ENCODE measurements at places on chromosomes 3 and 15.

- no peaks in the 10 kb centered on the region for H3K36me3 ChIP-seq
- peaks cover 3% of the 10 kb centered on the region for H3K27me3 ChIP-seq
- peaks cover 10% of the 10 kb centered on the region for H3K4me1 ChIP-seq
- no peak for DNase-seq
- H3K27ac ChIP-seq: no peak overlapping the region
Measured at GRCh38 chr15:52730594-52730993, 51.4 kb upstream of the ATOSA start.

DNA sequence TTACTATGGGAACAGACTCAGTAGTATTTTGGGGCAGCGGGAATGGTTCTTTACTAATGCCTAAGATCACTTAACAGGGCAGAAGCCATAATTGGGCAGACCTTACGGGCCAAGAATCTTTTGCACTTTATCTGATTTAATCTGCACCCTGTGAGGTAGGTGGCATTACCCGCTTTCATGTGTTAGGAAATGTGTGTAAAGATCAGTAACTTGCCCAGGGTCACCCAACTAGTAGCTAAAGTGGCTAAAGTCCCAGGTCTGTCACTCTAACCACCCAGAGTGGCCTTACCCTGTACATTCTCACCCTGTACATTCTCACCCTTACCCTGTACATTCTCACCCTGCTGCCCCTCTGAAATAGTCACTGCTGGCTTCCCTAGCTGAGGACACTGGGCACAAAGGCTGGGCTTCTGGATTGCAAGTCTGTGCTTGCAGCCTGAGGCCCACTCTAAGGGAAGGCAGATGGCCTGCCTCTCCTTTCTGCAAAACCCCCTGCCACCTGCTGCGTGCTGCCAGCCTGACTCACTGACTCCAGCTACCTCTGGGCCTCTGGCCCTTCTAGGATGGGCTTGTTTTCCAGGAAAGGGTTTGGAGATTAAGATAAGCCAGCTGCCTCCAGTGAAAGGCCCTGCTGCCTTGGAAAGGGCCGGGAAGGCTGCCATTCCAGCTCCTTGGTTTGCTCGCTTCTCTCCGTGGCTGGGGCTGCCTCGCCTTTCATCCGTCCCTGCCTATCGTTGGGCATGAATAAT is 37.5 kb upstream of the MYZAP start:
- H3K27ac ChIP-seq: peak overlapping the region; percentile 68
- no peaks in the 10 kb centered on the region for H3K27me3 ChIP-seq
- peaks cover 34% of the 10 kb centered on the region for H3K4me1 ChIP-seq
- no peak overlapping the region for H3K4me3 ChIP-seq
- DNase-seq: no peak

DNA sequence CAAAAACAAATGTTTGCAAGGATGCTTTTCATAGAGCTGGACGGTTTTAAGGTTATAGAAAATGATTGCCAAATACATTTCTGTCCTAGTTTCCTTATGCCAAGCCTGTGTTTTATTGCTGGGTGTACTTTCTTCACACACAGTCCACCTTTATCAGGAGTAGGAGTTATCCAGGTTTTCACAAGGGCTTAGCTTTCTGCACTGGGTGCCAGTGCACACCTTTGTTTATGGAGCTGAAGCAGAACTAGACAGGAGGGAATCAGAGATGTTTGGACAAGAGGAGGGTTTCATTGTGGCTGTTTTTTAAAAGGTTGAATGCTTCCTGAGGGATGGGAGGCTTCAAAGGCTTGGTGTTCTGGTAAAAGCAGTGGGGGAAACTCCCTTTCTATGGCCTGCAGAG is 29.5 kb upstream of the FAM3D start:
- no peak overlapping the region for H3K4me3 ChIP-seq
- no peaks in the 10 kb centered on the region for H3K4me1 ChIP-seq
- no peak overlapping the region for H3K27ac ChIP-seq

- H3K4me3 ChIP-seq: no peak overlapping the region
- H3K4me1 ChIP-seq: peaks cover 3% of the 10 kb centered on the region
- peaks cover 3% of the 10 kb centered on the region for H3K27me3 ChIP-seq
- no peak for DNase-seq
- no peak overlapping the region for H3K27ac ChIP-seq
Measured at GRCh38 chr15:53625260-53625659, 134.2 kb downstream of the WDR72 start.

DNA sequence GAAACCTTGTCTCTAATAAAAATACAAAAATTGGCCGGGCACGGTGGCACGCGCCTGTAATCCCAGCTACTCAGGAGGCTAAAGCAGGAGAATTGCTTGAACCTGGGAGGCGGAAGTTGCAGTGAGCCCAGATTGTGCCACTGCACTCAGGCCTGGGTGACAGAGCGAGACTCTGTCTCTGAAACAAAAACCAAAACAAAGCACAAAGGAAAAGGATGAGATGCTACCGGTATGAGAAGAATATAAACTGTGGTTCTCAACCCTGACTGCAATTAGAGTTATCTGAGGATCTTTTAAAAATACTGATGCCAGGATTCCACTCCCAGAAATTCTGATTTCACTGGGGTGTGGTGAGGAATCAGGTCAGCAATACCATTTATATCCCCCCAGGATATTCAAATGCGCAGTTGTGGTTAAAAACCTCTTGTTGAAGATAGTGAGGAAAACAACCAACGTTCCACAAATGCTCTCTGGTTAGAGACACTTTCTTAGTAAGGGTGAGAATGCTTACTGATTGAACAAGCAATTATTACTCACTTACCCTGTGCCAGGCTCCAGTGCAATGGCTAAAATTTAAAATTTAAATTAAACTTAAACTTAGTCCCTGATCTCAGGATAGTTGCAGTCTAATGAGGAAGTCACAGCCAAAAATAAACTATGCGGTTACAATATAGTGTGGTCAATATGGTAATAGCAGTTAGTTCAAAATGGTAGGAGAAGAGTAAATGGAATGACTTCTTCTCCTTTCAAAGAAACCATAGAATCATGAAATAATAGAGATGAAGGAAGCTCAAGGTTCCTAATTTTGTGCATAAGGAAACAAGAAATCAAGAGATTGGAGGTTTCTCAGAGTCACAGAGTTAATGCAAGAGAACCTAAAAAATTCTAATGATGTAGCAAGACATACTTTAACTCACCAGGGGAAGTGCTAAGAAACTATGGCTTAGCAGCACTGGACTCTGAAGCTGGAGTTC is 109.5 kb downstream of the SSR3 start:
- peaks cover 4% of the 10 kb centered on the region for H3K27me3 ChIP-seq
- H3K27ac ChIP-seq: no peak overlapping the region
- DNase-seq: no peak
- no peaks in the 10 kb centered on the region for H3K36me3 ChIP-seq
- no peak overlapping the region for H3K4me3 ChIP-seq
- peaks cover 14% of the 10 kb centered on the region for H3K4me1 ChIP-seq

Measured in type B pancreatic cell (in vitro differentiated cells).